NCI-H1930 (cell line): ENCODE measurements at places on chromosomes 16 and 17.

DNA sequence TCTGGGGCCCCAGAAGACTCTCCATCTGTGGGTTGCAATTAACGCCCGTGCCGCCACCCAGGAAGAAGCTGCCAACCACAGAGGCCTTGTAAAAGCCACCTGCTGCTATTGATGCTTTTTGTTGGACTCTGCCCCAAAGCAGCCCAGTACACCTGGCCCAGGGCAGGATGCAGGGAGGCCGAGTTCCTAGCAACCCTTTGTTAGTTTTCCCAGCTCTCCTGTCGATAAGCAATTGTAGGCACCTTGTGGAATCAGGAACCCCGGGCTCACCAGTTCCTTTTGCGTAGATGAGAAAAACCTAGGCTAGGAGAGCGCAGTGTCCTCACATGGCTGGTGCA, 103.3 kb downstream of the ABCC6 start:
- DNase-seq, result no peak

DNA sequence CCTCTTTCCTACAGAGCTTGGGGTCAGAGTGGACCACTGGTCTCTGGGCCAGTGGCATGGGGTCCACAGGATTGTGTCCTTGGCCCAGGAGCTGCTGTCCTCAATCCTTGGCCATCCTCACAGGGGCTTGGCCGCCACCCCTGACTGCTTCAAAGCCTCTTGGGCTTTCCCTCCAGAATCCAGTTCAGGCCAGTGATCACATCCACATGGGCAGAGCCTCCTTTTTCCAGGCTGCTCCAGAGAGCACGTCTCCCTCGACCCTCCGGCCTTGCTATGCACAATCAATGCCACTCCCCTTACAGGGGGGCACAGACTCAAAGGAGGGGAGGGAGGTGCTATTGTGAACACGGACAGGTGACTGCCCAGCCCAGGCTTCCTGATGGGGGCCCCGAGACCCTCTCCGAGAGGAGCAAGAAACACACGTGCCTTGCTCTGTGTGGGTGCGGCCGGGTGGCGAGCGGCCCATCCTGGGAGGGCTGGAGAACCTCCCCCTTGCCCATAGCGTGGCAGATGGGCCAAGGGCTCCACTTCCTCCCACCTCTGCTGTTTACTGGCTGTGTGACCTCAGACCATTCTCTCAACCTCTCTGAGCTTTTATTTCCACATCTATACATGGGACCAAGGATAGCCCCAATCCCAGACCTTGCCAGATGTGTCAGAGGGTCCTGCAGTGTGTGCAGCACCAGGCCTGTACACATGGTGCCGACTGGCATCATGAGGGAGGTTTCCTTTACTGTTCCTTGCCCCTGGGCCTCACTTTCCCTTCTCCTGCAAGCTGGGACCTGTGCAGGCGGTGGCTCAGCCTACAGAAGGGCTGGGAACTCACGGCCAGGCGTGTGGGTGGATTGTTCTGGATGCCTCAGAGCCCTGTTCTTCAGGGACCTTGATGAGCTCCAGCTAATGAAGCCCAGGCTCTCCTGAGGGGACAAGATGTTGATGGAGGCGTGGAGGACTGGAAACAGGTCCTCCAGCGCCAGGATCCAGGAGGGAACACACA, 229.0 kb upstream of the GSE1 start:
- no peak for DNase-seq

- DNase-seq, result no peak
Measured at GRCh38 chr17:81612172-81612970, 24.5 kb downstream of the NPLOC4 start.

- DNase-seq, result peak; percentile 48
Measured at GRCh38 chr16:55655897-55656681, at the start of gene SLC6A2. SLC6A2 (plus strand) TSS chr16:55655988; CDS start chr16:55656695, 707 bp downstream.

- no peak for DNase-seq
Measured at GRCh38 chr16:72091217-72091616, 2.2 kb downstream of the TXNL4B start.

DNA sequence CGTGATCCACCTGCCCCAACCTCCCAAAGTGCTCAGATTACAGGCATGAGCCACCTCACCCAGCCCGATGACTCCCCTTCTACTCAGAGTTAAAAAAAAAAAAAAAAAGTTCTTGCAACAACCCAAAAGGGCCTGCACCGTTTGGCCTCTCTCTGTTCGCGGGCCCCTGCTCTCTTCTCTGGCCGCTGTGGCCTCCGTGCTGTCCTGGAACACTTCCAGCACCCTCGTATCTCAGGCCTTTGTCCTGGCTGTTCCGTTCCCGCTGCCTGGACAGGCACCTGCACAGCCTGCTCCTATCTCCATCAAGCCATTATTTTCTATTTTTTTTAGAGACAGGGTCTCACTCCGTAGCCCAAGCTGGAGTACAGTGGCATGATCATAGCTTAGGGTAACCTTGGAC, 10.8 kb downstream of the MYO1C start:
- no peak for DNase-seq

GRCh38 chr16:30992931-30993816, 8.2 kb downstream of the HSD3B7 start:
- DNase-seq, result no peak

- DNase-seq, result no peak
Measured at GRCh38 chr16:46884513-46885293, 541 bp downstream of the GPT2 start.

GRCh38 chr17:80708480-80708879, 163.8 kb downstream of the RPTOR start:
- no peak for DNase-seq

DNA sequence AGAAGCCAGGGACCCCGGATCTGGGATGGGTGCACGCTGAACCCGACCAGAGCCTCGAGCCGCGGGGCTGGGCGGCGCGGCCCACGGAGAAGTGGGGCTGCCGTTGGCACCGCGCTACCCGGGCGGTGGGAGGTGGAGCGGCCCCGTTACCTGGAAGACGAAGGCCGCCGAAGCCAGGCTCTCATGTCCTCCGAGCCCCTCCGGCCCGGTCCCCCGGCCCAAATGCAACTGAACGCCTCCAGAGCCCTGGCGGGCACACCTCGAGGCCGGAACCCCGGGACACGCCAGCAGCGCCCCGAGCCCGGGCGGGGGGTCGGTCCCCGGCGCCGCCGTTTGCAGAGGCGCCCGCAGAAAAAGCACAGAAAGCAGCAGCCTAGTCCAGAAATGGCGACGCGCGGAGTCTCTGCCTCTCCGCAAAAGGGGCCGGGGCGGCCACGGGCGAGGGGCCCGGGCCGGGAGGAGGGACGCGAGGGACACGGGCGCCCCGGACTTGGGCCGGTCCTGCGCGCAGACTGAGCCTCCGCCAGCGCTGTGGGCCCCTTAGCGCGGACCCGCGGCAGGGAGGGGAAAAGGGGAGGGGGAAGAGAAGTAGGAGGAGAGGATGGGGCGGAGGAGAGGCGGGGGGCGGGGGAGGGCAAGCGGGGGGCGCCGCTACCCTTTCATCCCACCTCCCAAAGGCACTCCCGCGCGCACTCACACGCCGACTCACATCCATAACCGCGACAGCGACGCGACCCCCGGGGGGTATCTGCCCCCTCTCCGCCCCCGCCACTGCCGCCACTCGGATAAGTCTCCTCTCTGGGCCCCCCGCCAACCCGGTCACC, 1.4 kb downstream of the AXIN2 start:
- DNase-seq, result no peak

DNA sequence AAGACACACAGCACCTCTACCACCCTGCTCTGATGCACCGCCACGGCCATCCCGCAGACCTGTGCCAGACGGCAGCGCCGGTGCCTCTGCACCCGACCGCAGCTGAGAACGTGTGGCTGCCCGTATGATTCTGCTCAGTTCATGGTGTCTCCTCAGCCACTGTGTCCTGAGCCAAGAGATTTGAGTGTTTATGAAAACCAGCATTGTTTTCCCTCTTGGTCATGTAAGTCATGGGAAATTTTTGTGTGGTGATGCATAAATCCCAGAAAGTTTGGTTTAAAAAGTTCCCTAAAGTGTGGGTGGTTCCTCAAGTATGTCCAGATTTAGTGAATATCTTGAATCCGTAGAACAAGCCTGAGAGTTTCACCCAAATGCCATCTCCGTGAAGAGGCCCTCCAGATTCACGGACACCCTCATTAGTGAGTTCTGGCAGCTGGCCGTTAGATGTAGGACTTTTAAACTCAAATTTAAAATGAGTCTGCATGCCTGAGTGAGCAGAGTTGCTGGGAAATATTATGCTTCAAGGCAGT, 57.6 kb downstream of the CDRT4 start:
- no peak for DNase-seq

DNA sequence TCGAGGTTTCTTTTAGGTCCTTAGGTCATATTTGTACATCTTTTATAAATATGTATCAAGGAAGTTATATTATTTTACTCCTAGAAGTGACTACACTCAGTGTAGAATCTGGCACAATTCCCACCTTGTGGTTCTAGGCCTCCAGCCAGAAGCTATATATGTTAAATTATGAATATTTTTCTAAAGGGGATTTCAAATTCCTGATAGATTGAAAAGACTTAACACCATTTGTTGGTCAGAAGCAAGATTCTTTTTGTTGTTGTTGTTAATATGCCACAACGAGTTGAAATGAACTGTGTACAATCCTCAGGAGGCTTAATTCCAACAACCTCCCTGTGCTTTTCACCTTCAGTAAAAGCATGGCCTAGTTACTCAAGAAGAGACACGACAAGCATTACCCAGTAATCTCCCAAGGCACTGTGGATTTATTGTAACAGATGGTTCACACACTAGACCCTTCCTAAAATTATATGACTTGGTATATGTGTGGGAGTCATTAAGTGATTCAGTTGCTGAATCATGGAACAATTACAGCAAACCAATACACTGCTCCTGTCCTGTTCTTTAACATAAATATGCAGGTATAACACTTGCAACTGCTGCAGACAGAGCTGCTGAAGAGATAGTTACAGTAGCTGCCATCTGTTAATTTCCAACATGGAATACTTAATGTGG, 964.4 kb upstream of the GOT2 start:
- no peak for DNase-seq

DNA sequence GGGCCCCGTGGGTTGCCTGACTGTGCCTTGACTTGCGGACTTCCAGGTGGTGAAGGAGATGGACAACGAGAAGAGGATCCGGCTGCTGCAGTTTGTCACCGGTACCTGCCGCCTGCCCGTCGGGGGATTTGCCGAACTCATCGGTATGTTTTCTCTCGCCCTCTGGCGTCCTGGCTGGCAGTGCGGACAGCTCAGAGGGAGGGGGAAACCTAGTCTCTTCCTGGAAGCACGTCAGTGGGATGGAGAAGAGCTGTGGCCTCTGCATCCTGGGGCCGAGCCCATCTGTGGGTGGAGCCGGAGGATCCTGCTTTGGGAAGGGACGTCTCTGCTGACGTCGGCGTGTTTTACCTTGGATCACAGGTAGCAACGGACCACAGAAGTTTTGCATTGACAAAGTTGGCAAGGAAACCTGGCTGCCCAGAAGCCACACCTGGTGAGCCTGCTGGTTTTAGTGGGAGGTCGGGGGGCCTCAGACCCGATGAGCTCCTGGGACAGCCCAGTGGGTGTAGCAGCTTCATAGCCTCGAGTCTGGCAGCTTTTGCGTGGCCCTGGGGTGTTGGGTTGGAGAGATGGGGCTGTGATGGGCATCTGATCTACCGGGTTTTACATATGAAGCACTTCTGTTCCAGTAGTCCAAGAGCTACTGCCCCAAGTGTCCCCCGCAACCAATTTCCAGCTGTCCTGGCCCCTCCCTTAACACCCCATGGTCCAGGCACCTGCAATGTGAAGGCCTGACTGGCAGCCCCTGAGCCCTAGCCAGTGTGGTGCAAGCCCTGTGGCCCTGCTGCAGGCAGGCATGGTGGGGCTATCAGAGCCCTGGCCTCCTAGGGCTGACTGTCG, 11.9 kb upstream of the CLEC18A start:
- DNase-seq, result no peak

- no peak for DNase-seq
Measured at GRCh38 chr17:65529761-65530522, 31.5 kb downstream of the AXIN2 start.

- DNase-seq, result no peak
Measured at GRCh38 chr17:68820825-68821481, 134.2 kb downstream of the ABCA8 start.

DNA sequence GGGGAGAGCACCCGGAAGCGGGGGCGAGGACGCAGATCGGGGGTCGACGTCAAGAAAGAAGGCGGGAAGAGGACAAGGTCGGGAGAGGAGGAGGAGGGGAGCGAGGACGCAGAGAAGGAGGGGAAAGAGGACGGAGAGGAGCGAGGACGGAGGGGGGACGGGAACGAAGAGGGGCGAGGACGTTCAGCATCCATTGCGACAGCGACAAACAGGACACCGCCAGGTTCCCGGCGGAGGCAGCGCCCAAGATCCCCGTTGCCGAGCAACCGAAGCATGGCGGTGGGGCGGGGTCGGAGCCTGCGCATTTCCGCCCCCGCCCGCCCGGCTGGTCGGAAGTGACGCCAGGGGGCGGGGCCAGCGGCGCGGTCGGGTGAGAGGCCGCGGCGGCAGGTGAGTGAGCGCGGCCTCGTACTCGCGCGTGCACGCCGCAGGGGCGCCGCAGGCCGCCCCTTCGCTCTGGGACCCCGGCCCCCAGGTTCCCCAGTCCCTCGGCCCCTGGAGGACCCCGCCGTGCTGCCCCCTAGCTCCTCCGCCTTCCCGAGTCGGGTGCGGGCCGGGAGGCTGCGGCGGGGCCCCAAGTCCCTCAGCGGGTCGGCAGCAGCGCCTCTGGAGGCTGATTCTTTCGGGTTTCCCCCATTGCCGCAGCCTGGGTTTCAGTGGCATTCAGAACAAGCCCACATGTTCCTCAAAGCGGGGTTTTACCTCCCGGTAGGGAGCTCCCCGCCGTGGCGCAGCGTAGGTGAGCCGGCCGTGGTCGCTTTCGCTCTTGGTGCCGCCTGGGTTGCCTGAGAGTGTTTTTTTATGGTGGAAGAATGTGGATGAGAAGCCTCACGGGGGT, at the start of gene FAM234A:
Gene FAM234A (plus strand): TSS at position 354 of the 838 bp plus-strand sequence. CDS start 19,593 bp downstream, outside the sequence.
- peak; percentile 99 for DNase-seq

DNA sequence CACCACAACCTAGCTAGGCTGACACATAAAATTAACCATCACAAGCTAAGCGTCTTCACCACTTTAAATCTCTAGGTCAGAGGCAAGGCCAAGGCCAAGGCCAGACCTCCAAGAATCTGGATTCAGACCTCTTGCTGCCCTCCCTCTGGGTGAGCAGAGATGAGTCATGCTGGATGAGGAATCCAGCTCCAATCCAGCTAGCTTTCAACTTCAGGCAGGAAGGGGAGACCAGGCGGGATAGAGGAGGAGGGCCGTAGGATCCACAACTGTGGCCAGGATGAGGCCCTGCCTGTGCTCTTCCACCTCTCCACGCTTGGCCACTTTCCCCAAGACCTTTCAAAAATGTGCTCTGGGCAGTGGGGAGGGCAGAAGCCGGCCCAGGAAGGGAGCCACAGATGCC, 14.7 kb downstream of the LRRC75A start:
- DNase-seq, result no peak

DNA sequence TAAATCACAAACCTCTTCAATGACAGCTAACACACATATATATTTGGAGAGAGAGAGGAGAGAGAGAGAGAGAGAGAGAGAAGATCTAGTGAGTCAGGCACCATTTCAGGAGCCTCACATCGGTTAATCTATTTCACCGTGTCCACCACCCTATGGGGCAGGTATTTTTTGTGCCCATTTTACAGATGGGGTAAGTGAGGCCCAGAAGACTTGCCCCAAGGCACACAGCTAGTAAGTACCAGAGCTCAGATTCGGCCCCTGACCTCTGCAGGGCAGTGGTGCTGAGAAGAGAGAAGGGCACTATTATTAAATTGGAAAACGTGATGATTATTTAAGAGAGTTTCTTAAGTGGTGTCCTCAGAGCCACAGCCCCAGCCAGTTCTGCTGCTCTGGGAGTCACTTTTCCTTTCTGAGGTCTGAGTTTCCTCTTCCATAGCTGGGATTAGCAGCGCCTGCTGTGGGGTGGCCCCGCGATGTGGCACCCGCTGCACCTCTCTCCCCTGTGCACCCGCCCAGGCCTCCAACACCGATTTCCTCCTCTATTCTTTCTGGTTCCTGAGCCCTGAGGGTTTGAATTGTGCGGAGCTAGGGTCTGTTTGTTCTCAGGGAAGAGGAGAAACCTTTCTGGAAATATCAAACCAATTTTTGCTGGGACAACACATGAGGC, 303.9 kb downstream of the IRF8 start:
- no peak for DNase-seq
